ENCODE measurements at places on chromosomes 5 and 9.

- no peak for DNase-seq
These were observed 268.9 kb downstream of the PIK3R1 start for GRCh38 chr5:68484307-68485068.

DNA sequence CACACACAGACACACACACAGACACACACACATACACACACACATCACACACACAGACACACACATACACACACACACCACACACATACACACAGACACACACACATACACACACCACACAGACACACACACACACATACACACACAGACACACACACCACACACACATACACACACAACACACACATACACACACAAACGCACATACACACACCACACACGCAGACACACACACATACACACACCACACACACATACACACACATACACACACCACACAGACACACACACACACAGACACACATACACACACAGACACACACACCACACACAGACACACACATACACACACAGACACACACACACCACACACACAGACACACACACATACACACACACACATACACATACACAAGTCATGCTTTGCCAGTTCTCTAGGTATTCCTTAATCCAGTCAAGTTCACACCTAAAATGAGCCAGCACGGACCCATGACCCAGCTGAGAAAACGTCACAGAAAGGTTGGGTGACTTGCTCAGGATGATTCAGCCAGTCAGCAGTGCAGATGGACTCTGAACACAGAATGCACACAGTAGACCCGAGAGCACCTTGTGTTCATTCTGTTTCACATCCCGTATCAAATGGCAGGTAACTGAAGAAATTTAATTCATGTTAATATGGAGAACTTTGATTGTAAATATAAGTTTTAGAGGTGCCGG, 746.4 kb downstream of the MTRR start:
- no peak for DNase-seq

- no peak for DNase-seq
These were observed 15.3 kb downstream of the IFNA5 start for GRCh38 chr9:21289848-21290247.

DNA sequence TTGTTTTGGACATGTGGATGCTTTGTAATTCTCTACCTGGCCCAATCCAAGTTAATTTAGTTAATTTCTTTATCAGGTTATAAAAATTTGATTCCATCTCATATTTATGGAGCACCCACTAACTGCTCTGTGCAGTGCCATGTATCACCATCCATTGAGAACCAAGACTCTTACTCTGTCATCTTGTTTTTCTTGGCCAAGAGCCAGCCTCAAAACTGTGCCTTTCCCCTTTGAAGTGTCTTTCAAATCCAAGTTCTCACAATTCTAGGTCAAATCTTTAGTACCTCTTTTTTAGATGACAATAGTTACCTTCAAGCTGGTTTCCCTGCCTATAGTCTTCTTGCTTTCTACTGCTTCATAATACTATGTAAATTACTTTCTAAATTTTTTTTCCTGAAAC, 3.2 kb downstream of the COMMD10 start:
- no peak for DNase-seq

DNA sequence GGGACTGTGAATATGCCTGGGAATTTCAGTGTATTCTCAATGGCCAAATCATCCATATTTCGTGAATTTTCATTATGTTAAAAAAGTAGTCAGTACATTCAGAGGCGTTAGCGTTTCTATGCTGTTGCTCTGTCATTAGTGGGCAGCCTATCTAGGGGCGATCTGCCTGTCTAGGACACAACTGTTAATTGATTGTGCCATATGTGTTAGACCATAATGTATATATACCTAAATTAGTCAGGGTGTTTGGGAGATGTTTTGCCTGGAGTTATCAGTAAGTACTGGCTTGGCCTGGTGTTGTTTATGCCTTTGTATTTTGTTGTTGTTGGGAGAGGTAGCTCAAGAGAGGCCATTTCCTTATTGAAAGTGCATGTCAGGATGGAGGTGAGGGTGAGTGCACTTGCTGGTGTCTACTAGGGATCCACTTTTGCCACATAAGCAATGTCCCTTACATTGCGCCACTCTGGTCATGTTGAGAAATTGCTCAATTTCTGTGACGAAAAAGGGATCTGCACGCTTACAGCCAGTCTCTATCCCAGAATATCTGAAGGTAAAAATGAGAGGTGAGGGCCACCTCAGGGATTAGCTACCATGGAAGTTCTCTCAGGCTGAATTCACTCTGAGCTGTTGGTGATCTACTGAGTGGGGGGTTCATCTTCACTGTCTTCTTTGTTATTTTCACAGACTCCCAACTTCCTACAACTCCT, 123.3 kb downstream of the ST8SIA4 start:
- no peak for DNase-seq

- no peak for DNase-seq
These were observed 213.4 kb upstream of the ADAMTSL1 start for GRCh38 chr9:18260521-18260920.

DNA sequence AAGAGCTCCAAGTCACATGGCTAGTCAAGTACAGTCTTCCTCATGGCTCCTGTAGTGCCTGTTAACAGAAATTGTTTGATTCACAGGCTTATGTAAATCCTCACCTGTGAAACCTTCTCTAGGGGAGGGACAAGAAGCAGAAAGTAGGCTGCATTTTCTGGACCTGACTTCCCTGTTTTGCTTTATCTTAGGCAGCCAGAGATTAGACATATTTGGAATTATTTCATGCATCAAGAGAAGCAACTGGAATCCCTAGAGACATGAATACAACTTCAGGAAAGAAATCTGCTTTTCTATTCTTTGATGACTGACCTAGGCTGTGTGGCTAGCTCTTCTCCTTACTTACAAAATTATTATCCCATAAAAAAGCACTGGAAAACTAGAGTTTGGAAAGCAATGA, 52.3 kb downstream of the CAST start:
- DNase-seq: no peak

- DNase-seq: no peak
These were observed 123.3 kb downstream of the SUSD1 start for GRCh38 chr9:112051812-112052211.

DNA sequence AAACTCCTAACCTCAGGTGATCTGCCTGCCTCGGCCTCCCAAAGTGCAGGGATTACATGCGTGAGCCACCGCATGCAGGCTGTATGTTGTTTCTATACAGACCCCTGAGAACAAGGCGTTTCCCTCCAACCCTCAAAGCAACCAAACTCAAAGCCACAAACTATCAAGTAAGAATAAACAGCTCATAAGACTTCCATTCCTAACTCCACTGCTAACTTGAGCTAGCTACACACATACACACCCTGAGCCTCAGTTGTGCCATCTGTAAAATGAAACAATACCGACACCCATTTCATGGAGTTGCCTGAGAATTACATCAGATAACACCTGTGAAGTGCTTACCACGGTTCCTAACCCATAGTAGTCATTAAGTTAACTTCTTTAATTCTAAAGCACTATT, 70.8 kb downstream of the SERINC5 start:
- no peak for DNase-seq

DNA sequence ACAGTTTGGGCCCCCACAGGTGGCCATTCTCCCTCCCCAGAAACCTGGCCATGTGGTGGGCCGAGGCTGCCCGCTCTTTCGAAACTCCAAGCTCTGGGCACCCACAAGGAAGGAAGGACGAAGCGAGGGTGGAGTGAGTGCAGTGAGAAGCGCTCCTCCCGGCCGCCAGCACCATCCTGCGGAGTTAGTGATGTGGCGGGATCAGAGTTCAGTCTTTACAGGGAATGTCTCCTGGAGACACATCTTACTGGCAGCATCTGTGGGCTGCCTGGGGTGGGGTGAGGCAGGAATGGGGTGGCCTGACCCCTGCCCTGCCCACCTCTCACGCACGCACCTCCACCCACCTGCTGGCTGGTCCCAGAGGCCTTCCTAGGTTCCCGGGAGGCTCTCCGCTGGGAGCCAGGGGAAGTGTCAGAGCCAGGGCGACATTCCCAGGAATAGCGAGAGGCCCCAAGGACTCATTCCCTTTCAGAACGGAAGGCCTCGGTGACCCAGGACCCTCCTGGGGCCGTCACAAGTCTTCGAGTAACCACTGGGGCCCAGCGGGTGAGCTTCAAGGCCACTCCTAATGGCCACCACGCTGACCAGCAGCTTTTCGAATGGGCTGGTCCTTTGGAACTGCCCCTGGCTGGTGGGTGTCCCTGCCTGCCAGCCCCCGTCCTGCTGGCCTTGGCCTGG, 5.5 kb upstream of the RNU6ATAC start:
- no peak for DNase-seq

DNA sequence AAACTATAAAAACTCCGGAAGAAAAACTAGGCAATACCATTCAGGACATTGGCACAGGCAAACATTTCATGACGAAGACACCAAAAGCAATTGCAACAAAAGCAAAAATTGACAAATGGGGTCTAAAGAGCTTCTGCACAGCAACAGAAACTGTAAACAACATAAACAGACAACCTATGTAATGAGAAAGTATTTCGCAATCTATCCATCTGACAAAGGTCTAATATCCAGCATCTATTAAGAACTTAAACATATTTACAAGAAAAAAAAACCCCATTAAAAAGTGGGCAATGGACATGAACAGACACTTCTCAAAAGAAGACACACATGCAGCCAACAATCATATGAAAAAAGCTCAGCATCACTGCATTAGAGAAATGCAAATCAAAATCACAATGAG, 498.6 kb downstream of the HINT1 start:
- DNase-seq: no peak

- no peak for DNase-seq
These were observed 31.6 kb upstream of the ZNF618 start for GRCh38 chr9:113844466-113844865.

DNA sequence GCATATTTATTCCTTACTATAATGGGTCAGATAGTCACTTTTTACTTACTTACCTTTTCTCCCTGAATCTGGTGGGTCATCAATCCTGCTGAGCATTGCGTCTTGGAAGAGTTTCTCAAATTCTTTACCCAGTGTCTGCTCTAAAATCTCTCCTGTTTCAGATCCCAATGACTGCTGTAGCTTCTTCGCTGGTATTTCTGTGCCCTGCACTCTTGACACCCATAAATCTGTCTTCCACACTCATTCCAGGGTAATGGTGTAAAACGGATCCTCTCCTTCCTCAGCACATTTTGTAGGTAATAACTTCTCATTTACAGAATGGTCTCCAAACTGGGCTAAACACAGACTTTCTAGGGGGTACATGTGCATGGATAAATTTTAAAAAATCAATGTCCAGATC, 407.4 kb downstream of the DMAC1 start:
- no peak for DNase-seq

- no peak for DNase-seq
These were observed 20.2 kb upstream of the GLIS3 start for GRCh38 chr9:4320021-4320420.

- no peak for DNase-seq
These were observed 61.8 kb downstream of the ABCA1 start for GRCh38 chr9:104866191-104866590.

DNA sequence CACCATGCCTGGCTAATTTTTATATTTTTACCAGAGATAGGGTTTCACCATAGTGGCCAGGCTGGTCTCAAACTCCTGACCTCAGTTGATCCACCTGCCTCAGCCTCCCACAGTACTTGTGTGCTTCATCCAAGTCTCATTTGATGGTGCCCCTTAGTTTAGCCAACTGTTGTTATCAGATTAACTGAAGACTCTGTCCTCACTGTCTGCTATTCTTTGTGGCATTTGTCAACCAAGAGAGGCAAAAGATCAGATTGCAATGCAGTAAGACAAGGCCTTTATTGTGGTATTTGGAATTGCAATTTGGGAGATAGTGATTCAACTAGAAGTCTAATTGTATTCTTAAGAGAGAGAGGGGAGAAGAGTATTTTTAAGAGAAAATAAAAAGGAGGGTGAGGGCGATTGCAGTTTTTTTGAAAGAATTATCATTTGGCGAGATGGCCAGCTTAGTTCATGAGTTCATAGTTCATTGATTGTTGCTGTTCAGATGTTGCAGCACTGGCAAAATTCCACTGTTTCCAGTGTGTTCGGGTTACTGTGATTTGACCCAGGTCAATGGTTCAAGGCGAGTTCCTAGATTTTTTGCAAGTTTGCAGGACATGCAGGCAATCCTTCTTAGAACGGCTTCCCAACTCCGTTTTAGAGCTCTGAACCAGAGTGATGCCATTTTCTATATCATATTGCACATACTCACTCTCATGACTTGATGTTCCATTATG, 1156.9 kb downstream of the CDH9 start:
- DNase-seq: no peak

GRCh38 chr9:79705704-79706103, 133.9 kb downstream of the TLE4 start:
- DNase-seq: no peak

- no peak for DNase-seq
These were observed 114.3 kb downstream of the CRB2 start for GRCh38 chr9:123470121-123470782.

DNA sequence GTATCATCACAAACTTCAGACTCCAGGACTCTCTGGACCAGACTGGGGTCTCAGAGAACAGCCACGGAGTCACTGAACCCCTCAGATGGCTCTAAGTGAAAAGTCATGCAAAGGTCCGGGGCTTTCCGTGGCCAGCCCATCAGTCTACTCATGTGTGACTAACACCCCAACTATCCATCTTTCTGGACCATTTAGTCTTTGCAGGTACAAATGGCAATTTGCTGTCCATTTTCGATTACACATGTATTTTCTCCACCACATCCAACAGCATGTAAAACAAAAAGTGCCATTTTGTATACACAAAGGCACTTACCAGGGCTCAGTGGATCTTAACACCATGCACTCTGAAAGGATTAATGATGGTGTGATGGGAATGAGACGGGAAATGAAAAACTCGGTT, 387.7 kb downstream of the BNC2 start:
- DNase-seq: no peak

- no peak for DNase-seq
These were observed 839 bp downstream of the MED27 start for GRCh38 chr9:132078699-132079356.

- DNase-seq: no peak
These were observed 1.5 kb upstream of the TRAF1 start for GRCh38 chr9:120928015-120928482.

GRCh38 chr5:156451505-156451904, 124.5 kb downstream of the SGCD start:
- no peak for DNase-seq

- DNase-seq: no peak
These were observed 220.3 kb upstream of the GAS1 start for GRCh38 chr9:87167582-87167981.

GRCh38 chr5:168472329-168472728, 13.9 kb upstream of the RARS1 start:
- no peak for DNase-seq

DNA sequence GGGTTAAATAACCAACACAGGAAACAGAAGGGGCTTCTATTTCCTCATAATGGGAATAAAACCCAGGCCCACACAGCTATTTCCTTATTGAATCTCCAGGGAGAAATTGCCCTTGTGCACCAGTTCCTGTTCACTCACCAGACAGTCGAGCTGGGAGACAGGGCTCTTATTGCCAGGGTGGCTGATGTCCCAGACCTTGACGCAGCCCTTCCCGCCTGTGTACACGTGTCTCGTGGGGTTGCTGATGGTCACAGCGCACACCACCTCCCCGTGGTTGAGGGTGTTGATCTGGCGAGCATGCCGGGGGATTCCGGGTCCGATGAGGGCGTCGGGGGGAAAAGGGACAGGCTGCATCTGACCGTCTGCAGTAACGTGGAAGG, 96.5 kb downstream of the TLE1 start:
- DNase-seq: no peak

All from stimulated activated CD4-positive, alpha-beta T cell treated with anti-CD3 and anti-CD28 coated beads, TNF-alpha, amount 100 ng/mL, for 1 hour (primary cell).